GM12878 (cell line): ENCODE measurements at places on chromosomes 5 and 9. TPM values are rescaled to one million over a fixed set of nuclear protein-coding genes. Genes with fewer than 3 reads are reported as not detected.

Gene ANKRD18B
- total RNA-seq, result not detected in 2 replicates

Gene UBE2QL1
- total RNA-seq, result 0.05 TPM in 1 of 2 replicates, not detected in the other

Gene IFNA13
- total RNA-seq, result not detected in 2 replicates

Gene RANBP17
- 0.10 TPM in 1 of 2 replicates, not detected in the other for total RNA-seq

GRCh38 chr9:117156144-117156688 is 258.6 kb downstream of the ASTN2 start:
- H3K4me1 ChIP-seq, result no peaks in the 10 kb centered on the region
- no peak for DNase-seq
- H3K27me3 ChIP-seq, result no peaks in the 10 kb centered on the region
- no peak overlapping the region for H3K27ac ChIP-seq
- no peak overlapping the region for H3K4me3 ChIP-seq
- H3K36me3 ChIP-seq, result no peaks in the 10 kb centered on the region

DNA sequence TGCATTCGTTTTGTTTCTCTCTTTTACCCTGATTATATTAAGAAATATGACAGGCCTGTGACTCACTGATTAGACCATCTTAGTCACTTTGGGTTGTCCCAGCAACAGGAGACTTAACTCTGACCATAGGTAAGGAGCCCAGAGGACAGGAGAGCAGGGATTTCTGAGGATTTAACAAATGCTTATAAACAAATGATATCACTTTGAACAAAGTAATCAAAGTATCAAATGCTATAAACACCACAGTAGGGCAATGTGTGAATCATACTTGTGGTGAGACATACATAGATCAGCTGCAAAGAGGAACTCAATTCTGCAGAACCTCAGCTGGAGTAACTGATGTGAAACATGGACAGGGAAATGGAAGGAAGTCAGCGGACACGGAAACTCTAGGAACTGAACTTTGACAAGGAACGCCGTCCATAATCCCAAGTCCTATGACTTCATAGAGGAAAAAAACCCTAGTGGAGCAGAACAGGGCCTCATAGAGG is 190.6 kb upstream of the MSX2 start:
- H3K4me1 ChIP-seq, result no peaks in the 10 kb centered on the region
- no peak for DNase-seq
- no peaks in the 10 kb centered on the region for H3K27me3 ChIP-seq
- H3K27ac ChIP-seq, result no peak overlapping the region
- H3K4me3 ChIP-seq, result no peak overlapping the region
- no peaks in the 10 kb centered on the region for H3K36me3 ChIP-seq

DNA sequence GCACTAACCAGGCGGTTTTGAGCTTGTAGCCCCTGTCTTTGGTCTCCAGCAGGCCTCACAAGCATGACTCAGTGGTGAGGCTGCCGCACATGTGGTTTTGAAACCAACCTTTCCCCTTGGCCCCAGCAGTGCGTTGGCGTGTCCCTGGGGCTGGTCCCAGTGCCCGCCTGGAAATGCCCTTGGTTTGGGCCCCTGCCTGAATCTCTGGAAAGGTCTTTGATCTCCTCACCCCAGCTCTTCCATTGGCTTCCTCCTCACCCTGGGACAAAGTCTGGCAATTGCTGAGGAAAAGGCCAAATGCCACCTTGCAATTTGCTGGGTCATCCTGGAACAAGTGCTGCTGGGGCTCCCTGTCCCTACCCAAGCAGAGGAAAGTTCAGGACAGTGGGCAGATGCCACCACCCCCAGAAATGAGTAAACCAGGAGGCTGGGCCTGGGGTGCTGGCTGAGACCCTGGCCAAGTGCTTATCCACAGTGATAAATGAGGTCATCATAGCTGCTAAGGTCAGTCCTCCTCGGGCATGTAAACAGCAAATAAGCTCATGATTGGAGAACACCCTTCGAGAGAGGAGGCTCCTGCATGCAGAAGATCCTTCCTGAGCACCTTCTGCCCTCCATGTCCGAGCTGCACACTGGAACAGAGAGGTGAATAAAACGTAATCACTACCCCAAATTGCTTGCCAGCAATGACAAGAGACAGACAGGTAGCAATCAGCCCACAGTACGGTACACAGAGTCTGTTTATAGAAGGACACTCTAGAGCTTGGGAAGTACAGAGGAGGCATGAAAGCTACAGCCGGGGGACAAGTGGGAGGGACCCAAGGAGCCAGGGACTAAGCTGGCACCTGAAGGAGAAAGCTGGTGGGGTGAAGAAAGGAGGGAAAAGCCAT is 98.9 kb upstream of the CPEB4 start:
- H3K27ac ChIP-seq, result no peak overlapping the region
- peaks cover 50% of the 10 kb centered on the region for H3K4me1 ChIP-seq
- H3K27me3 ChIP-seq, result no peaks in the 10 kb centered on the region
- no peak for DNase-seq
